ENCODE measurements at places on chromosomes 6 and 20. TPM values are rescaled to one million over a fixed set of nuclear protein-coding genes. Genes with fewer than 3 reads are reported as not detected.

Gene THEMIS
- total RNA-seq, result 78.1 TPM

Gene CST2
- total RNA-seq, result not detected

Gene POPDC3
- total RNA-seq, result not detected

Gene EDN1
- 1.2 TPM for total RNA-seq

Gene LRFN2
- 0.92 TPM for total RNA-seq

Gene TPX2
- total RNA-seq, result 1.4 TPM

Gene TLDC2
- not detected for total RNA-seq

Gene CCN6
- total RNA-seq, result not detected

Gene LY86
- total RNA-seq, result 0.54 TPM

Gene CRISP2
- not detected for total RNA-seq

Gene SMPDL3A
- 0.16 TPM for total RNA-seq

Gene KHDC1L
- not detected for total RNA-seq

Gene MCHR2
- not detected for total RNA-seq

Gene CALHM4
- not detected for total RNA-seq

Gene SMOC2
- total RNA-seq, result 0.20 TPM

Gene SYTL3
- total RNA-seq, result 16.8 TPM

Gene PAX1
- total RNA-seq, result not detected

Gene C6orf15
- total RNA-seq, result not detected

Gene TFAP2D
- total RNA-seq, result not detected

Gene CPXM1
- total RNA-seq, result 0.20 TPM

Gene MEP1A
- not detected for total RNA-seq

Gene CDK19
- 14.3 TPM for total RNA-seq

Gene MYLK4
- total RNA-seq, result 0.66 TPM

Gene TUBB2B
- 1.2 TPM for total RNA-seq

Gene SYCP2
- total RNA-seq, result 3.0 TPM

Gene SMLR1
- not detected for total RNA-seq

Gene HRH3
- total RNA-seq, result not detected

Gene FAM135A
- total RNA-seq, result 7.8 TPM

Gene MTFR2
- 1.7 TPM for total RNA-seq

Gene SEL1L2
- total RNA-seq, result not detected

Gene SLC35D3
- not detected for total RNA-seq

Gene RBCK1
- 93.4 TPM for total RNA-seq

Gene C6orf136
- total RNA-seq, result 32.9 TPM

Gene BPI
- not detected for total RNA-seq

Gene SLC44A4
- total RNA-seq, result 0.96 TPM

Gene GGTLC1
- not detected for total RNA-seq

Gene SH3BGRL2
- 1.4 TPM for total RNA-seq

Gene DAAM2
- 0.07 TPM for total RNA-seq

Gene CYP21A2
- total RNA-seq, result 0.43 TPM

Gene NKX2-2
- total RNA-seq, result not detected

Gene TBC1D22B
- total RNA-seq, result 9.5 TPM

Measured in T-cell (primary cell).